ENCODE measurements at places on chromosomes 2 and 18.

DNA sequence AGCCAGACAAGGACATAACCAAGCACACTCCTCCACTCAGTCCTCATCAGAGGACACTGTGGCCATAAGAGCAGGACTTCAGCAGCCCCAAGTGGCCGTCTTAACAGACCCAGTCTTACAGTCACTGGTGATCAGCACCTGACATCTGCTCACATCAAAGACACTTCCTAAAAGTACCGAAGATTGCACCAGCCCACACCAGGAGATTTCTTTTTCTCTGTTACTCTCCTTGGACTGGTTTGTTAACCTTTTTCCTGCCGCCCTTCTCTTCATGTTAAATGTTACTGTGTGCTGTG lies 44.1 kb downstream of the MRPS5 start:
- no peak for DNase-seq

DNA sequence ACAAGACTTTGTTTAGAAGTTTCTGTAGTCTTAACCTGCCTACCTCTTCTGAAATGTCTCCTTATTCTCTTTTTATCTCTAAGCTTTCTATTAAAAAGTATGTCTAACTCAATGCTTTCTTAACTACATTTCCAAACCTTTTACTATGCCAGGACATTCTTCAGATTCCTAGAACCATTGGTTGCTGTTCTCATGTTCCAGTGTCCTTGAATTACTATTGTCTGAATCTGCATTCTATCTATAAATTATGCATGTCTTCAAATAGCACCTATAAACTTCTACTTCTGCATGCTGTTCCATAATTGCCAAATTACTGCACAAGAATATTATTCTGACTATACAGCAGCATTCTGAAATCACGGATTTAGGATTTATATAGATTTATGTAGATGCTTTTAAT lies 166.0 kb upstream of the VWC2L start:
- DNase-seq: no peak

DNA sequence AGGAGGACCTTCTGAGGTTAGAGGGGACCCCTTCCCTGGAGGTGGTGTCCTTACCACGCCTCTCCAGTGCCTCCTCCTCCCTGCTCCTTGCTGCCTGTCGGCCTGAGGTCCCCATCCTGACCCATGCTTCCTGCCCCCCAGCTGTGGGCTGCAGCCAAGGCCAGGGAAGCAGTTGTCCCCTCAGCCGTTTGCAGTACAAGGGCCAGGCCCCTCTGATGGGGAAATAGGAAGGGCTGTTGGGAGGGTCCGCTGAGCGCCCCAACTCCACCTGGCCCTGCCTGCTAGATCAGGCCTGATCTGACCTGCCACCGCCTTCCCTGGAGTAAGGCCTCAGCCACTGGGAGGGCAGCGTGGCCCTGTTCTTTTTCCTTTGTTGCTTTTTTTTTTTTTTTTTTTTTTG lies 219.8 kb downstream of the KLHL29 start:
- DNase-seq: no peak

DNA sequence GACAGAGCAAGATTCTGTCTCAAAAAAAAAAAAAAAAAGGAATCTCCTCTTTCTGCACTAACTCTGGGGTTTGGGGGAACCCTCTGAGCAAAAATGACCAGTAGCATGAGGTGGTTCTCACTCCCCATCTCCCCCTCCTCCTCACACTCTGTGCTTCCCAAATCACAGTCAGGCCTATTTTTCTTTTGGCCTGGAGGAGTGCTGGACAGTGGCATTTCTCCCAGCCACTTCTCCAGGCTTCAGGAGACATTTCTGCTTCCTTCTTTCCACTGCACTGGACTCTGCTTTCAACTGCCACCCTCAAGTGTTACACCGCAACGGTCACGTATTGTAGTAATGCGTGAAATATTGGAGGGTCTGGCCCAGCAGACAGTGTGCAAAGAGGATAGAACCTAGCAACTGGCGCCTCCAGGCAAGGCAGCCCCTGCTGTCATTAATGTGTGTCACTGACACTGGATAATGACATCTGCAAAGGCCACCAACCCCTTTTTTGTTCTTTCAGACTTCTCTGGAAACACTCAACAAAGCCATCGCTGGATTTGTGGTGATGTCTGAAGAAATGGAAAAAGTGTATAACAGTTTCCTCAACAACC lies 68.9 kb downstream of the TRABD2A start:
- no peak for DNase-seq

DNA sequence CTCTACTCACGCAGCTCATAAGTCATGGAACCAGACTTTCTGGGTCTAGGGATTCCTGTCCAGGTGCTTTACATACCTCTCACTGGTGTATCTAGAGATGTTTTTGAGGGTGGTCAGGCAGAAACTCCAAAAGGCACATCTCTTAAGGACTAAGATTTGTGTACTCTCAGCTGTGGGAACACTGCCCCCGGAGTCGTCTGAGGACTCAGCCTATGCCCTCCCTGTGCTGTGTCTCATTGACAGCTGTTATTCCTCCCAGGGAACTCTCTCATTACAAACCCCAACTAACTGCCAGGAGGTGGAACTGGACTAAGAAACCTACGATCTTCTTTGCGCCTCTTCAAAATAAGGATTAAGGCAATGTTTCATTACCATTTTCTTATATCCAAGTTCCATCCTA lies 293.9 kb upstream of the DLGAP1 start:
- no peak for DNase-seq

DNA sequence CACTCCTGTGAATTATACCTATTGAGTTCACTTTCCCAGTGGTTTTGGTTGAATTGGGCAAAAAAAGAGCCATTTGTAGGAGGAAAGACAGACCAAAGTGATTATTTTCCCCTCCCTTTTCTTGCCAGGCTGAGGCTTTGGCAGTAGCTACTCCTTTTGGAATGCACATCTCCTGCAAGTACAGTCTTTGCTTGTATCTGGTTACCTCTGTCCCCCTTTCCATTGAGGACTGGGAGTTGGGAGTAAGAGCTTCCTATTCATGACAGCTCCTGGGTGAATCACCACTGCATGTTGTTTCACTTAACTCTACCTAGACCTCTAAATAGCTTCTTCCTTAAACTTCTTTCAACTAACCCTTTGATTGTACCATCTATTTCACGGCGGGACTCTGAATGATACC lies 695.3 kb upstream of the ZNF804A start:
- no peak for DNase-seq

- no peak for DNase-seq
These were observed 1.7 kb downstream of the L3MBTL4 start for GRCh38 chr18:6412933-6413472.

DNA sequence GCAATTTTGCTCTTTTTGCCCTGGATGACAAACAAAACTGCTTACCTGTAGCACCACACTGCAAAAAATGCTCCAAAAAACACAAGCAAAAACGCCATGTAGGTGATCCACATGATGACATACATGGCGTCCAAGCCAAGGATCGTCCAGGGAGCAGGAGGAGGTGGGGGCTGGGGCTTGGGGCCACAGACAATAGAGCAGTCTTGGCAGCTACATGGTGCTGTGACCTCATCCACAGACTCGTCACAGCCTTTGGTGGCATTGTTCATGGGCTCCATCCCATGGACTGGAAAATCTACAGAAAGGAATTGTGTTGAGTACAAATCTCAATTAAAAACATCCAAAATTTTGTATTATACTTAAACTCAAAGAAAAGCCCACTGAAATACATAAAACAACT lies 26.1 kb downstream of the NPC1 start:
- no peak for DNase-seq

DNA sequence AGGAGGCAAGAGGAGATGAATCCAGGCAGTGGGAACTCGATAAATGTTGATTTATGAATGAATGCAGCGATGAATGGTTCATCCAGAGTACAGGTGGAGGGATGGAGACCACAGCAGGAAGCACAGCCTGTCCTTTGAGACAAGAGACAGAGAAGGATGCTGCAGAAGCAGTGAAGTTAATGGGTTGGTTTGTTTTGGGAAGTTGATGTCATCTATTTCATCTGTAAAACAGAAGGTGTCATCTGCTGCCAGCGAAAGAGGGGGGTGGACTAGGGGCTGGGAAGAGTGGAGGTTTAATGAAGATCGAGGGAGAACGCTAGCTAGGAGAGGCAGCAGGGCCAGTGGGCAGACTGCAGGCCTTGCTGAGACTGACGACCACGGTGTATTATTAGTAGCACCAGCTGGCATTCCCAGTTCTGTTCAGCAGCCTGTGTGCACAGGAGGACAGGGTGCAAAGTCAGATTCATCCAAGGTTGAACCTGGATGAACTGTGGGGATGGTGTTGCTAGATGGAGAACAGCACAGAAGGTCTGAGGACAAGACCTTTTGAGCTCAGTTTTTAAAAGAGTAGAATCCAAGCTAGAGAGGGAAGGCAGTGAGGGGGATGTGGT lies 120.3 kb upstream of the CAPN13 start:
- no peak for DNase-seq

DNA sequence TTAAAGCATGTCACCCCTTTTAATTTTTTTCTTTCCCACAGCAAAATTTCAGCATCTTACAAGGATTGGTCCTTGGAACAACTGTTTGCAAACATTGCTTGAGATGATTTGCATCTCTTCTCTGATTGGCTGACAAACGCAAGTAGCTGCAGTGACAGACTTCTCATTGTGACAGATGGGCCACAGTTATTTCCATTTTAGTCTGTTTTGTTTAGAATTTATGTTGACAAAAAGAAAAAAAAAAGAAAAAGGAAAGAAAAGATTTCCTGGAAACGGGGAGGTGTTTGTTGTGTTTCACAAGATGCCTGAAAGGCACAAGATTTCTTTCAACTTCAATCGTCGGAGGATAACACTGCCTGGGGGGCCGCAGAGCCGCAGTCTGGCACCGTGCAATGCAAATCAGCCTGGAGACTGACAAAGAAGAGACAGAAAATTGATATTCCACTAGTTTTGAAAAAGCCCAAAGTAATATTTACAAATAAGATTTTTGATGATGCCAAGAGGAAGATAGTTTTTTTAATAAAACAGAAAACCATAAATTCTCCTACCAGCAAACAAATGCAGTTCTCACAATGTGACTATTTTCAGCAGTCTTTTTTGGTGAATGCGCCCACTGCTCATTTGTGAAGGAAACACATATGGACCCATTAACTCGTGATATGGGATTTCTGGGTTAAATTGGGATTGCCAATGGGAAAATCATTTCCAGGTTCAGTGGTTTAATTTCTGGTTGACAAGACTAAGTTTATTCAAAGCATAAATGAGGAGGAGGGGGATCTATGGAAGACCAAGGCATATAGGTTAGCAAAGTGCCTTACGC lies 296.2 kb upstream of the SMIM21 start:
- no peak for DNase-seq

- no peak for DNase-seq
These were observed 9.0 kb downstream of the TWSG1 start for GRCh38 chr18:9343577-9343976.

DNA sequence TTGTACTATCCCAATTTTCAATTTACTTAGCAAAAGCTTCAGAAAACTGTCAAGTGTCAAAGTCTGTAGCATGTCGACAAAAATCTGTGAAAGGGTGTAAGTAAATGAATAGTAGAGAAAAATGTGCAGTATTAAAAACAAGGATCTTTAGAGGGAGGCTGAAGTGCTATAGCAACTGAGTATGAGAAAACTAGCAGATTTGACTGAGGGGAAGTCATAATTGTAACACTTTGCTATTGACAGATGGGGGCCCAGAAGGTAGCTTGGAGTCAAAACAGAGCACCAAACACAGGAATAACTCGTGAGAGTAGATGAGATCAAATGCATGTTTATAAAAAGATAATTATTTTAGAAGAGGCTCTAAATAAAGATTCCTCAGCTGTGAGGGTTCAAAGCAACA lies 657.7 kb downstream of the TMEM182 start:
- DNase-seq: no peak

- DNase-seq: no peak
These were observed 468.9 kb downstream of the PARD3B start for GRCh38 chr2:205014201-205014600.

DNA sequence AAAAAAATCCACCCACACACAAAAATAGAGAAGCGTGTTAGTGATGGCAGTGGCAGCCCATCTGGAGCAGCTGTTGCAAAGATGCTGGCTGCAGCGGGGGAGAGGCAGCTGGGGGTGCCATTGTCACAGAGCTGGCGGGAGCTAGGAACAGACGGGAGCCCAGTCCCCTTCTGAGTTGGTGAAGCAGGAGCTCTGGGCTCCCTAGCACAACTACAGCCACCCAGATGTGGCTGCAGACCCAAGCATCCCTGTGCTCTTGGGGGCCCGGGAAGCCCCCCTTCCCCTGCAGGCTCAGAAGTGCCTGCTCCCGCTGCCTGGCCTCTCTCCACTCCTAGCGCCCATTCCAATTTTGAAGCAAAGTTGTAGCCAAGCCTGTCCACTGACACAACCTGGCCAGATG lies 366.6 kb upstream of the MC4R start:
- no peak for DNase-seq

- DNase-seq: no peak
These were observed 64.7 kb downstream of the GYPC start for GRCh38 chr2:126720638-126721037.

DNA sequence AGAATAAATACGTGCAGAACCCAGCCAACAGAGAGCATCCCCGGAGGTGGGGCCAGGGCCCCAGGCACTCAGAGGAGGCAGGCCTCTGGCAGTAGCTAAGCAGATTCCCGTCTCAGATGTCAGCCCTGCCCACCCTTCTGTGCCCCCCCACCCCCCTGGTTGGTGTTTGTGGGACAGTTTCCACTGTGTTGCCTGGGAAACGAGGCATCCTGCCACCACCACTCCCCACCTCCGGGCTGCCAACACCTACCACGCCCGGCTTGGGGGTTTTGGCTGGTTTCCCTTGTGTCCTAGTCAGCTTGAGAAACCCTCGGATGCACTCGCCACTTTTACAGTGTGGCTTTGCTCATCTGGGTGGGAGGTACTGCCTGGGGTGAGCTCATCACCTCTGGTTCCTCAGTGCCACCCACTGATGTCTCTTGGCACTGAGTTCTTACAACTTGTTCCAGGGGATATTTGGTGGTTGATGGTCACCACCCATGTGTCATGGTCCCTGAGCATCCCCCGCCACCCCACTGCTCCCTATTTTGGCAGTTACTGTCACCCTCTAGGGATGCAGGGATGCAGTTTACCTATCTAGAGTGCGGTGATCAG lies 72.4 kb upstream of the YWHAQ start:
- peak; percentile 90 for DNase-seq

DNA sequence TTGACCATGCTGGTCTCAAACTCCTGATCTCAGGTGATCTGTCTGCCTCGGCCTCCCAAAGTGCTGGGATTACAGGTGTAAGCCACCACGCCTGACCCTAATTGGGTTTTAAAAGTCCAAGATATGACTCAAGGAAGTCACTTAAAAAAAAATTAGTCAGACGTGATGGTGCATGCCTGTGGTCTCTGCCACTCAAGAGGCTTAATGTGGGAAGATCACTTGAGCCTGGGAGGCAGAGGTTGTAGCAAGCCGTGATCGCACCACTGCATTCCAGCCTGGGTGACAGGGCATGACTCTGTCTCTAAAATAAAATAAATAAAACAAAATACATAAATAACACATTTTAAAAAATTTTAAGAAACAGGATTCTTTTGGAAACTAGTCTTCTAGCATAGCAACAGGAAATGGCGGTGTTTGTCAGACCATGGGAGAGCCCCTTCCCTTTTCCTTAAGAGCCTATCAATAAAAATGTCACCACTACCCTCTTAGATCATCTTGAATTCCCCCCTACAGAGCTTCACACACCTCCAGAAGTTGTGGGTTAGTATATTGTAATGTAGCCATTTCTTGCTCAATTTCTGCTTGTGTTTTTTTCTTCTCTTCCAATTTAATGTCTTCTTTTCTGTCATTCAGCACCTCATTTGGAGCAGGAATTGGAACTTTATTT lies 20.1 kb downstream of the SFT2D3 start:
- no peak for DNase-seq
